ENCODE measurements at places on chromosomes 16 and 17.

DNA sequence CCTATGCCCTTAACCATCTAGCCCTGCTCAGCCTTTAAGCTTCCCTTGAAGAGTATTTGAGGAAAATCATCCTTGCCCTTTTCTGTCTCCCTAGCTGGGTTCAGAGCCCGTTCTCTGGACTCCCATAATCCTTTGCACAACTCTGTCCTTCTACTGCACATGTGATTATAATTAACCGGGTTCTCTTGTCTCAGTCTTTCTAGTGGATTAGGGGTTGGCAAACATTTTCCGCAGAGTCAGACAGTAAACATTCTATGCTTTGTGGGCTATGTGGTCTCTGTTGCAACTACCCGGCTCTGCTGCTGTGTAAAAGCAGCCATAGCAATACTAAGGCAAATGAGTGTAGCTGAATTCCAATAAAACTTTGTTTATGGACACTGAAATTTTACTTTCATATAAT is 80.0 kb downstream of the CDRT15 start:
- DNase-seq, result no peak

- DNase-seq, result no peak
These were observed 439 bp downstream of the TRIM25 start for GRCh38 chr17:56913353-56913866.

GRCh38 chr17:75776386-75777295 is 8.0 kb upstream of the UNK start:
- DNase-seq, result no peak

DNA sequence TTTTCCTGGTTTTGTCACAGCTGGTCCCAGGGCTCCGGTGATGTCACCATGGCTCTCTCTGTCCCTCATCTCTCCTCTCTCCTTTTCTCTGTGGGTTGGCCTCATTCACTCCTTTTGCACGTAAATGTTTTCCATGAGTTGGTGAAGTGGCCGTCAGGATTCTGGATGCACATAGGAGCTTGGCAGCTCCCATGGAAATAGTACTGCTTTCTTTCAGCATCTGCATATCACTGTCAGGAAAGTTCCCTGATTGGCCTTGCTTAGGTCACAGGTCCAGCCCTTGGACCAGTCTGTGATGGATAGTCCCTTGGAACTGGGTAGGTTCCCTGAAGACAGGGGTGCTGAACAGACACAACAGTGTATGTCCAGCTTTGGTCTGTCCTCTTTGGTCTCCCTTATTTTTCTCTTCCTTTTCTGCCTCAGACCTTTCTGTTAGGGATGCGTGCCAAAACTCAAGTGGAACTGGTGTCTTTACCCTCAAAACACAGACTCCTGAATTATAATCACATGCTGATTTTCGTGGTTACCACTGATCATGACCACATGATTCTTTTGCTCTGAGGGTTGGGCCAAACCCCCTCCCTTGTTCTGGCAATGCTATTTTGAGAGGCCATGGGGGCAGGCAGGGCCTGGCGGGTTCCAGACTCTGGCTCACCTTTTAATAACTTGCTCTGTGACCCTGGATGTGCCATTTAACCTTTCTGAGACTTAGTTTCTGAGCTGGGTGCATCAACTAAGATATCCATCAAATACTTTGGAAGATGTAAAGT is 99.0 kb downstream of the MSI2 start:
- DNase-seq, result no peak

- DNase-seq, result no peak
These were observed 14.5 kb downstream of the MAP1LC3B start for GRCh38 chr16:87406495-87407088.

Measured in stimulated activated CD4-positive, alpha-beta T cell treated with anti-CD3 and anti-CD28 coated beads, Interleukin-15, amount 100 ng/mL, for 48 hours (primary cell).